ENCODE measurements at places on chromosomes 6 and 20.

GRCh38 chr20:64110411-64111068 is 3.2 kb upstream of the NPBWR2 start:
- DNase-seq: no peak

DNA sequence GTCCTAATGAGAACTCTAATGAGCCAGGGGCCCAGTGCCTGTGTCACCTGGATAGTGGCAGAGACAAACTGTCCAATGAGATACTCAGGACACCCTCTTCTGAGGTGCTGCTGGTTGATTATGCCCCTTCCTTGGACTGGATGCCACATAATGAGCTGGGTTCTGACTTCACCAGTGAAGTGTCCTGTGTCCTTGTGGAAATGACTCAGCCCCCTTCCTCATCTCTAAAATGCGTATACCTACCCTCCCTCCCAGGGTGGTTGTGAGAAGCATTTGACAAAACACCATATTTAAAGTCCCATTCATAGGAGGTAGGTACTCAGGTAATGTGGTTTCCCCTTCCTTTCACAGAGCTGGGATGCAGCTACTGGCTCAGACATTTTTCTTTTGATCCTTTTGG is 28.4 kb upstream of the RNF24 start:
- DNase-seq: no peak

- peak; percentile 20 for DNase-seq
Observed at GRCh38 chr6:144036064-144036834, 28.2 kb upstream of the PLAGL1 start.

DNA sequence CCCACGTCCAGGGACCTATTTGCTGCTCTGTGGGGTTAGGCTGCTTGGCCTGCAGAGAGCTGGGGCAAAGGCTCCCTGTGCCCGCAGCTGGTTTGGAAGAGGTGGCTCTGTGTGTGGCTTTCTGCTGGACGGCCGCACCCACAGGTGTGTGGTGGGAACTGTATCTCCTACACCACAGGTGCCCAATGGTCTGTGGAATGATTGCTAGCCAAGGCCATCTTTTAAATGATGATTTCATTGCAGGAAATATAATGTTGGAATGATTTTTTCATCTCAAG is 178.4 kb downstream of the DLL1 start:
- no peak for DNase-seq

GRCh38 chr20:50264534-50265145 is 74.0 kb downstream of the CEBPB start:
- no peak for DNase-seq

DNA sequence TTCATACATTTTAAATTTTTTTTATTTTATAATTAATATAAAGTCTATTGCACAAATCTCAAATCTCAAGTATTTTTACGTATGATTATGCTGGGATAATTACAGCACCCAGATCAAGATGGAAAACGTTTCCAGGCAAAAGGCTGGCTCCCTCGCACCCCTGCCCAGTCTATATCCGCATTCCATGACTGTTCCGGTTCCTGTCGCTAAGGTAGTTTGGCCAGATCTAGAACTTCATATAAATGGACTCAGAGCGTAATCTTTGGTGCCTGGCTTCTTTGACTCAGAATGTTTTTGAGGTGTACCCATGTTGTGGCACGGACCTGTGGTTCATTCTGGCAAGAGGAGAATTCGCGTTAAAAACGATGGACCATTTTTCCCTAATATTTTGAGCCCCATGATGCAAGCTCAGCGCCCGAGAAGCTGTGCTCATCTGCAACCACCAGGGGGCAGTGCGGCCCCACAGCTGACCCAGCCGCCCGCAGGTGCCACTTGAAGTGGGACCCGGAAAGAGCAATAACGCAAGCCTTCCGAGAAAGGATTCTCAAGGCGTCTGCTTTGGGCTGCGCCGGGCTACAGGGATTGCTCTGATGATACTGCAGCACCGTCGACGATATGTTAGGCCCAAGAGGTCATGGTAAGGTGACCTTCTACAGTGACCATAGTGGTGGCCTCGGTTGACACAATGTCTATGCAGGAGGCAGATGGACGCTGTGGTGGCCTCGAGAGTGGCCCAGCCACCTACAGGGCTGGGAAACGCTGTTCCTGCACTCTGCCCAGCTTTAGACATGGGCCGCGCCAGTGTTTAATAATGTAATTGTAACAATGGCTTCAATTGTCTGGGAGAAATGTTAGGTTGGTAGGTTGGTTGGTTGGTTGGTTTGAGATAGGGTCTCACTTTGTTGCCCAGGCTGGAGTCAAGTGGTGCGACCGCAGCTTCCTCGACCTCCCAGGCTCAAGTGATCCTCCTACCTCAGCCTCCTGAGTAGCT is 160.1 kb downstream of the ZMYND8 start:
- peak; percentile 62 for DNase-seq

DNA sequence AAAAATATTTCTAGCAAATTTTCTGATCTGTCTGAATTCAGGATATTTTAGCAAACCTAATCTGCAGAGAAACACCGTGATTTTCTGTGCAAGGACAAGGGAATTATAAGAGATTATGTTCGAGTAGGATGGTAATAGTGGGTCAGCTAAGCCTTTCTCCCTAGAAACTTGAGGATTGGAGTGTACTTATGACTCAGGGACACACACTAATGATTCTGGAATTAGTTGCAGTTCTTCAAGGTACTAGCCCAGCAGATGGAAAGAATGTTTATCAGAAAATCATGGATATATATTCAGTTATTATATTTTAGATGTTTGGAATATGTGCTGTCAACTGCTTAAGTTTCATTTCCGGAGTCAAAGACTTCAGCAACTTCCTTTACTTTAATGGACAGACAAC is 177.1 kb upstream of the MAP3K7 start:
- DNase-seq: no peak

Measured in immature natural killer cell (primary cell).